ENCODE measurements at places on chromosomes 2 and 18. TPM values are rescaled to one million over a fixed set of nuclear protein-coding genes. Genes with fewer than 3 reads are reported as not detected.

DNA sequence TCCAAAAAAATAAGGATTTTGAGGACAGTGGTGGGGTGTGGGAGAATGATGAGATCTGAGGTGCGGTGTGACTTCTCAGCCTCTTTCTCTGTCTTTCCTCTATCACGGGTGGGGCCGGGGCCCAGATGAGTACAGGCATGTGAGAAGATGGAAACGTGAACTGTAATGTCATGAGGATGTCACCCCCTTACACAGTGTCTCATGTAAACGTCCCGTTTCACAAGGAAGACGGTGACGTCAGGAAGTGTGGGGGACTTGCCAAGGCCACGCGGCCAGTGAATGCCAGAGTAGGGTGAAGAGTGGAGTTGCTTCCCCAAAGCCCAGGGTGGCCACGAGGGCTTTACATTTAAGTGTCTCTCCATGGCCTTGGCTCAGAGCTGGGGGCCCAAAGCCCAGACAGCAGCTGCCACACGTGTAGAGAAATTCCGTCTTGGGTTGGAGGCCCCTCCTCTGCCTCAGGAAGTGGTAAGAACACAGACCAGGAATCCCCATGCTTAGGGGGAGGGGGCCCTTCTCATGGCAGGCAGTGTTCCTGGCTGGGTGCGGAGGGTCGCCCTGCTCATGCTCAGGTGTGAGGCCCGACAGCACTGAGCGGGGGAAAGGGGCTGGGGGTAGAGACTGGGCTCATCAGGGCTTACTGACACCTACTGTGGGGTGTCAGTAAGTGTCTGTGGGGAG is 80.9 kb upstream of the SMAD7 start:
- no peak for DNase-seq

- DNase-seq = no peak
Observed at GRCh38 chr2:120275617-120276400, 23.2 kb downstream of the RALB start.

DNA sequence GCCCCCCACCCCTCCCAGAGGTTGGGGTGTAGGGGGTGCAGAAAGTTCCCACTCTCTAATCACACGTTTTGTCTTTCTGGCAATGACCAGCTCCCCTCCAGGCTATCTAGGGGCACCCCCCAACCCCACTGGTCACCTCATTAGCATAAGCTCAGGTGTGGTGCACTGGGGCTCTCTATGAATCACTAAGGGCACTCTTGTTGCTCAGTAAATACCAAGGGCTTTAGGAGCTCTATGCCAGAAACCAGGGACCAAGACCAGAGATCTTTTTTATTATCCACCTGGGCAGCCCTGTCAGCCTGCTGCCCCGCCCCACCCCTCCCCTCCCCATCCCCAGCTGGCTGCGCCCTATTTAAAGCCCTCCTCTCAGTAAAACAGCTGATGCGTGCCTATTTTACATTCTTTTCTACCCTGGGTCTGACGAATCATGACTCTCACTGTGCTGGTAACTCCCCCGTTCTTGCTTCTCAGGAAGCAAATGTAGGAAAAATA is 24.3 kb downstream of the NCK2 start:
- no peak for DNase-seq

DNA sequence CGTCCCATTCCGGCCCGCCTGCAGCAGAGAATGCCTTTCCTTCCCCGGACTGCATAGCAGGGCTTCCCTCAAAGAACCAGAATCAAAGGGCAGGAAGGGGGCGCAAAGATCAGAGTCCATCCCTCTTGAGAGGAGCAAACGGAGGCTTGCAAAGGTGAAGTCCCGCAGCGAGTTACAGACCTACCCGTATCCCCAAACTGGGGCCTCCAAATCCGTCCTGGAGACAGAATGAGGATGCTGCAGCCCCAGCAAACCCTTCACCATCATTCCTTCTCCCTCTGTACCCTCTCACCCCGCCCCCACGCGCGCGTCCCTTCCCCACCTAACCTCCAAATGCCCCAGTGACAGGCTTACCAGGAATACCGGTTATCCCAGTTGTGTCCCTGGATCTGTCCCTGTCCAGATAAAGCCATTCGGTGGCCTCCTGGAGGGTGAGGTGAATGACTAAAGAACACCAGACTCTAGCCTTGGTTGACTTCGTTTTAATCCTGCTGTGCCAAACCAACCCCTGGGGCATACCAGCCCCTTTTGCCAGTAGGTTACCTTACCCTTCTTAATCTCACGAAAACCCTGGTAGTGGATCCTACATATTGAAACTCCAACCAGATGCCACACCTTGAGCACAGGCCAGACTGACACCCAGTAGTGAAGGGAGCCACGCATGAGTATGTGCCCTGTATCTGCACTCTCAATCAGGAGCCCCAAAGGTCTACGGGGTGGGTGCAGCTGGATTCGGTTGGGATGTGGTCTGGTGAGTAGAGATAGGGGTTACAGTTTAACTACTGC is 961 bp upstream of the SLC40A1 start:
- no peak for DNase-seq

DNA sequence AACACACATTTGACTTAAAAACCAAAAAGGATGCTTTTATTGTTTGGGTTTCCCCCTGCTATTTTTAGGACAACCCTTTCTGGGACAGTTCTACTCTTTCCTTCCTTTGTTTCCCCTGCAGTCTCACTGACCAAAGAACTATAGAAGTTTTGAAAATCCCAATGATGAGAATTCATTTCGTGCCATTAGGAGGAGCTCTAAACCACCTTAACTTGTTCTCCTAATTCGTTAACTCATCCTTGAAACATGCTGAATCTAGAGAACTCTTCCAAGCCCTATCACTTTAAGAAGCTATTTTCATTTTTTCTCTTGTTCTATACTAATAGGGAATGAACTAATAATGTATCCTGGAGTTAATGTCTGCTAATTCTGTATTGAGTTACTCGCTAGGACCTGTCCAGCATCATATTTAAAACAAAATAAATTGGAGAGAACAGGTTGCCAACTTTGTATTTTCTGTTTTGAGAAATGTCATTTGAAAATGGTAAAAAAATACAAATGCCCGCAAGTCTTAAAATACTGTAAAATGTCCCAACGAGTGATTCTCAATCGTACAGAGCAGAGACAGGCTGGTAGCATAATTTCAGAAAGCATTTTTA is 62.9 kb downstream of the AFTPH start:
- DNase-seq = no peak

GRCh38 chr18:8174771-8175170 is 434.5 kb upstream of the RAB12 start:
- DNase-seq = no peak

DNA sequence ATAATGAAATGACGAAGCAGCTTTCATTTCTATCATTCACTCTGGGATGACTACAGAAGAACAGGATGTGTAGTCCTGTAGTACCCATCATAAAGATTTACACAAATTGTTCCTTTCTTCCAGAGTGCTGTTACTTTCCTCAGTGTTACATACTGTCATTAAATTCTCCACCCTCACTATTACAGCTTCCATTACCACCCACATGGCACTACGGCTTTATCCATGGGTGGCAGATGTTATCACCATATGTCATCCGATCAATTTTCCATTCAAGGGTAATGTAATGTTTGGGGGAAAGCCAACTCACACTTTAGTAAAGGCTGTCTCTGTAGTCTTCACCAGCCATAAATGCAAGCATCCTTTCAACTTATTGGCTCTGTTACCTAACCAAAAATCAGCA is 7.1 kb upstream of the CSRNP3 start:
- DNase-seq = no peak

DNA sequence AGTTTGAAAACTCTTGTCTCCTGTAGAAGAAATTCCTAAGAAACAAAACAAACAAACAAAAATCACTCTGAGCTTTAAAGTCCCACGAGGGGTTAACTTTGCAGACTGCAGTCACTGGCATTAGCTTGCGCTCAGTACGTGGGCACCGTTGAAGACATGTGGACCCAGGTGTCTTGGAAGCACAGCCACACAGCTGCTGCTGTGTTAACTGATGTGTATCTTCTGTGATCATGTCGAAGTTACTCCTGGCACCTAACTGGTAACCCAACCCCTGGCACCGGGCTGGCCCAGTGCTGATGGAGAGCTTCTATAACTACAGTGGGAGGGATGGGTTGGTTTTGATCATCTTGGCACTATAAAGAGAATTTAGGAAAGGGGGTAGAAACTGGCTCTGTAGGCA is 51.6 kb upstream of the FHL2 start:
- DNase-seq = no peak

GRCh38 chr2:11389551-11390398 is 45.3 kb upstream of the ROCK2 start:
- DNase-seq = peak; percentile 88

GRCh38 chr18:62101321-62101721 is 85.5 kb downstream of the PIGN start:
- no peak for DNase-seq

- DNase-seq = peak; percentile 61
Observed at GRCh38 chr2:43343573-43344304, 117.3 kb upstream of the ZFP36L2 start.

- DNase-seq = no peak
Observed at GRCh38 chr2:146985753-146986152, 859.1 kb upstream of the ACVR2A start.

GRCh38 chr2:150292807-150293206 is 194.7 kb downstream of the RND3 start:
- DNase-seq = no peak

DNA sequence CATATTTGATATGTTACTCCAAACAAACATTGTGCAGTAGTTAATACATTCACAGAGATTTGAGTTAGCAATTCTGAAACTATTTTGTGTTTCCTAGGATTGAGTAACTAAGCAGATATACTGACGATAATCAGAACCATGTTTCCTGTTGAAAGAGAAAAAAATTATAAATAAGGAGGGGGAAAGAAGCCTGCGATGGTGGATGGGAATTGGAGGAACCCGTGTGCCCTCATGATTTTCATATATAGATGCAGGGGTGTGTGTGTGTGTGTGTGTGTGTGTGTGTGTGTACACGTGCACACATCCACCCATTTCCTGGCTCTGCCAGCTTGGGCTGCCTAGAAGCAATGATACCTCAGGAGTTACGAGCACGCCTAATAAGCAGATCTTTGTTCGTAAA is 56.9 kb downstream of the LPIN2 start:
- no peak for DNase-seq

GRCh38 chr2:58131191-58132011 is 84.8 kb downstream of the VRK2 start:
- DNase-seq = no peak

DNA sequence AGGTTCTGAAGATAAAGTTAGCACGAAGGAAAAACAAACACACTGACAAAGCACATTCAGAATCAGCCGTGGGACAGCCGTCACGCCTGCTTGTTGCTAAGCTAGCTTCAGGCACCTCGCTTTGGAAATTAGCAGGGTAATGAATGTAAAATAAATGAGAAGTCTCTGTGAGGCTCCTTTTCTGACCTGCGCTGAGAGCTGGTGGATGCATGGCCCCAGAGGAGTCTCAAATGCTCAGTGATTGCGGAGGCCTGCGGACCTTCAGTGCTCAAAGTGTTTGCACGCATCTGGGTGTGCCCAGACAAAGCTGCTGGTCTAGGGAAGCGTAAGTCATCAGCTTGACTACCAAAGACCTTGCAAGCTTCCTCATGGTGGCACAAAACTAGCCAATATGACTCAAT is 50.6 kb downstream of the CD8B2 start:
- no peak for DNase-seq

DNA sequence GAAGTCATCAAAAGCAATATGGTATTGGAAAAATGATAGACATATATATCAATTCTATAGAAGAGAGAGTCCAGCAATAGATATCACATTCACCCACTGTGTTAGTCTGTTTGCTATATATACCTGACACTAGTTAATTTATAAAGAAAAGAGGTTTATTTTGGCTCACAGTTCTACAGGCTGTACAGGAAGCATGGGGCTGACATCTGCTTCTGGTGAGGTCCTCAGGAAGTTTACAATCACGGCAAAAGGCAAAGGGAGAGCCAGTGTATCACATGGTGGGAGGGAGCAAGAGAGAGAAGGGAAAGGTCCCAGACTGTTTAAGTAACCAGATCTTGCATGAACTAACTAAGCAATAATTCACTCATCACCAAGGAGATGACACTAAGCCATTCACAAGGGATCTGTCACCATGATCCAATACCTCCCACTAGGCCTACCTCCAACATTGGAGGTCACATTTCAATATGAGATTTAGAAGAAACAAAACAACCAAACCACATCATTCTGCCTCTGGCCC is 470.6 kb downstream of the METTL4 start:
- no peak for DNase-seq

DNA sequence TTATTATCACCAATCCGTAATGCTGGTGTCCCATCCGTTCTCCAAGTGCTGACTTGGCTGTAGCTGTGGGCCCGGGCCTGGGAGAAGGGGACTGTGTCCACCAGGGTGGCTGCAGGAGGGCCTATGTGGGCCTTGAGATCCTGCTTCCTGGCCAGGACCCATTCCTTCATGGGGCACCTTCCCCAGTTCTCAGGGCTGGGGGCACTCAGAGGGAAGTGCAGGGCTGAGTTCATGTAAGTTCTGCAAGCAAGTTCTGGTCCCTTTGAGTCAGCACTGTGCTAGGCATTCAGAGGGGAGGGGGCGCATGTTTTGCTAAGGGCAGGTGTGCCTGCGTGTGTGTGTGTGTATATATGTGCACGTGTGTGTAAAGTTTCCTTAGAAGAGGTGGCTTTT is 94.0 kb downstream of the GLI2 start:
- no peak for DNase-seq

GRCh38 chr2:14756122-14756541 is 123.6 kb downstream of the LRATD1 start:
- no peak for DNase-seq

DNA sequence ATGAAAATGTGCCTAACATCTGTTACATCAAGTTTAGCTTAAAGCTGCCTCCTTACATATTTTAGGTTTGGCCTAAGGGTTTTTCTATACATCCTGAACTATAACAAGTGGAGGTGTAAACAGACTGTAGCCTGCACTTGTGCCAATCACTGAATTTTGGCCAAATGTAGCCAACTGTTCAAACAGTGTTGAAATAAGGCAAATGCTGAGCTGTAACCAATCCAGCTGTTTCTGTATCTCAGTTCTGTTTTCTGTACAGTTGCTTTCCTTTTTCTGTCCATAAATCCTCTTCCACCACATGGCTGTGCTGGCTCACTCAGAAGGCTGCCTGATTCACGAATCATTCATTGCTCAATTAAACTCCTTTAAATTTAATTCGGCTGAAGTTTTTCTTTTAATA is 19.2 kb upstream of the CAPN13 start:
- DNase-seq = no peak

DNA sequence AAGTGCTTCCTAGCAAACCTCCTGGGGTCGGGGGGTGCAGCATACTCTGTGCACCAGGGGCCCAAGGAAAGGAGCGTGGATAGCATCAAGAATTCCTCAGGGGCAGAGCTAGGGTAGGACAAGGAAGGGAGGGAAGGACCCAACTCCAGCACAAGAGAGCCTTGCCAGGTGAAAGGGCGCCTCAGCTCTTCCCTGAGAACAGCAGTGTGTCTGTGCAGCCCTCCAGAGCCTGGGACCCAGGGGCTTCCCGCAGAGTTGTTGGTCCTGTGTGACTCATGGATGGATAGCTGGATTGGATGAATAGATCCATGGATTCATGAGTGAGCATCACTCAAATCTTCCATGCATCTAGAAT is 175.4 kb downstream of the SMAD2 start:
- no peak for DNase-seq

- no peak for DNase-seq
Observed at GRCh38 chr18:39751161-39751560, 2185.6 kb upstream of the CELF4 start.

Gene DOK1
- 13.6 TPM for total RNA-seq

Gene UGT1A4
- total RNA-seq = not detected

Gene PLEK
- not detected for total RNA-seq

Gene SH2D6
- not detected for total RNA-seq

Gene KCNJ13
- not detected for total RNA-seq

Gene CRACDL
- total RNA-seq = not detected

Gene FNDC4
- 2.2 TPM for total RNA-seq

Gene ITPRIPL1
- 0.55 TPM for total RNA-seq

Measured in SJSA1 (cell line).